ENCODE measurements at places on chromosomes 4 and X. TPM values are rescaled to one million over a fixed set of nuclear protein-coding genes. Genes with fewer than 3 reads are reported as not detected.

Gene SNCA
- total RNA-seq = 2.8 TPM

Gene PASD1
- total RNA-seq = not detected

Gene F9
- not detected for total RNA-seq

- H3K27me3 ChIP-seq = no peaks in the 10 kb centered on the region
- peak overlapping the region; percentile 100 for H3K27ac ChIP-seq
- H3K4me1 ChIP-seq = peaks cover 24% of the 10 kb centered on the region
- no peak for DNase-seq
These were observed 2.0 kb downstream of the DDX3X start for GRCh38 chrX:41335958-41336331.

DNA sequence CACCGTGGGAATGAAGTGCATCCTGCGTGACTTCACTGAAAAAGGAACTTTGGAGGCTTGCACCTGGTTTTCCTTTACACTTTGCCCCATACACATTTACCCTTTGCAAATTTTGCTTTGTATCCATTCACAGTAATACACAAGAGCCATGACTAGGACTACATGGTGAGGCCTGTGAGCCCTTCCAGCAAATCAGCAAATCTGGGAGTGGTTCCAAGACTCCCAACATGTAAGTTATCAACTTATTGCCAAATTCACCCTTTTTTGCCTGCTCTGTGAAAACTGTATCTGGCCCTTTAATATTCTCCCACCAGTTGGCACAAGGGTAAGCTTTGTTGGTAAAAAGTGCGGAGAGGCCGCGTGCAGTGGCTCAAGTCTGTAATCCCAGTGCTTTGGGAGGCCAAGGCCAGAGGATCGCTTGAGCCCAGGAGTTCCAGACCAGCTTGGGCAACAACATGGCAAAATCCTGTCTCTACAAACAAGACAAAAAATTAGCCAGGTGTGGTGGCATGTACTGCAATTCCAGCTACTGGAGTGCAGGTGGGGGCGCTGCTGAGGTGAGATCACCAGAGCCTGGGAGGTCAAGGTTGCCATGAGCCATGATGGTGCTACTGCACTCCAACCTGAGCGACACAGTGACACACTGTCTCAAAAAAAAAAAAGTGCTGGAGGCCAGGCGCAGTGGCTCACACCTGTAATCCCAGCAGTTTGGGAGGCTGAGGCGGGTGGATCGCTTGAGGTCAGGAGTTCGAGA, 5.0 kb downstream of the PRMT9 start:
- peaks cover 18% of the 10 kb centered on the region for H3K4me1 ChIP-seq
- H3K4me3 ChIP-seq = no peak overlapping the region
- no peak for DNase-seq
- H3K36me3 ChIP-seq = peaks cover 23% of the 10 kb centered on the region
- no peak overlapping the region for H3K27ac ChIP-seq

DNA sequence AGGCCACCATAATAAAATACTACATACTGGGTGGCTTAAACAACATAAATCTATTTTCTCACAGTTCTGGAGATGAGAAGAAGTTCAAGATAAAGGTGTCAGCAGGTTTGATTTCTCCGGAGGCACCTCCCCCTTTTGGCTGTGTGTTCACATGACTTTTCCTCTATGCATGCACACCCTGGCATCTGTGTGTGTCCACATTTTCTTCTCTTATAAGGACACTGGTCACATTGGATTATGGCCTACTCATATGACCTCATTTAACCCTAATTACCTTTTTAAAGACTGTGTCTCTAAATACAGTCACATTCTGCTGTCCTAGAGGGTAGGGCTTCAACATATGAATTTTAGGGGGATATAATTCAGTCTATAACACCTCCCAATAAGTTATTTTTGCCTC, 79.8 kb downstream of the DCLK2 start:
- DNase-seq = no peak
- H3K36me3 ChIP-seq = no peaks in the 10 kb centered on the region
- no peak overlapping the region for H3K4me3 ChIP-seq
- peaks cover 3% of the 10 kb centered on the region for H3K27me3 ChIP-seq

DNA sequence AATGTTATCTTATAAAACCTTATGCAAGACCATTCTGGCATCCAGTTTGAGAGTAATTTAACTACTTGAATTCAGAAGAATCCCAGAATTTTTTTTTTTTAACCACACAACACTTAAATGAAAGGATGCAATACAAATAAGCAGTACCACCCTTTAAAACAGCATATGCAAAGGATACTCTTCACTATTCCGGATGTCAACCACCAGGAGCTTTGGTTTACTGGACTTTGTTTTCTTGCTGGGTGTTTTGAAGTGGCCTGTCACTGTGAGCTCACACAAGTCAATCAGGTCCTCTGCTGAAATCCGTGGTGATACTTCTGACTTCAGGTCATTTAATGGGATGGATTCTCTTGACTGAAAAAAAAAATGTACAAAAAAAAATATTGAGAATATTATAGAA, 200.0 kb downstream of the TBCK start:
- H3K27ac ChIP-seq = no peak overlapping the region
- DNase-seq = no peak
- H3K4me1 ChIP-seq = no peaks in the 10 kb centered on the region
- H3K36me3 ChIP-seq = peaks cover 51% of the 10 kb centered on the region

Data from activated naive CD8-positive, alpha-beta T cell treated with anti-CD3 and anti-CD28 coated beads, Interleukin-2, amount 10 ng/mL, durations not matched to agents 7 days and 5 days (primary cell).